ENCODE measurements at places on chromosomes 7 and 10.

DNA sequence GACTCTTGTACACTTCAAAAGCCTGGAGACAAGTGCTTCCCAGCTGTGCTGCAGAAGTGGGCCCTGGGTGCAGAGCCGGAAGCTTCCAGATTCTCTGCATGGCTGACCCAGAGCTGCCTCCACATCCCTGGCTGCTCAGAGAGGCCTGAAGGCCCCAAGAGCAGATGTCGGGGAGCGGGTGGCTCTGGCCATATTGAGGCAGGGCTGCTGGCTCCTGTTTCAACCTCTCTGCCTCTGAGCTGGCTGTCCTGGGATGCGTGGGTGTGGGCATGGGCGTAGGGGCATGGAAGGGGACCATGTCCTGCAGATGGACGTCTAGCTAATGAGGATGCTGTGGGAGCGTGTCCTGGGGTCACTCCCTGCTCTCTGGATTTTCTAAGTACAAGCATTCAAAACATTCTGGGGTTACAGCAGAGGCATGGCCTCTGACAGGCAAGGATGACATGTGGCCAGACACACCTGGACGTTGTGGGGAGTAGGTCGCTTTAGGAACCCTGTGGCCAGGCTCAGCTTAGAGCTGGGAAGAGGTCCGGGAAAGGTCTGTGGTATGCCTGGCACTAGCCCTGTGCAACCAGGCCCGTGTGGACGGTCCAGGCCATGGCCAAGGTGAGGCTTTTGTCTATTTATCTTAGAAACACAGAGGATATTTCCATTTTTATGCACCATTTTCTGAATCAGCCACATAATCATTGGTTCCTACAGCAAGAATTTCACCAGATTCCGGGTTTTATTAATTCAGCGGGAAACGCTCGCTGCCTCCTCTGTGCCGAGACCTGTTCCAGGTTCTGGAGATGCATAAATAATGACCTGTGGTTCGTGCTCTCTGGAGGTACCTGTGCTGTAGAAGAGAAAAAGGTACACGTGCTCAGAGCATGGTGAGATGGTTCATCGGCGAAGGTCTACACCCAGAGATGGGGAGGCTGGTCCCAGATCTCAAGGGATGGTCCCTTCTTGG, 361.1 kb downstream of the GLRX3 start:
- DNase-seq = no peak

- no peak for DNase-seq
These were observed 434.8 kb downstream of the LRMDA start for GRCh38 chr10:75866300-75866625.

DNA sequence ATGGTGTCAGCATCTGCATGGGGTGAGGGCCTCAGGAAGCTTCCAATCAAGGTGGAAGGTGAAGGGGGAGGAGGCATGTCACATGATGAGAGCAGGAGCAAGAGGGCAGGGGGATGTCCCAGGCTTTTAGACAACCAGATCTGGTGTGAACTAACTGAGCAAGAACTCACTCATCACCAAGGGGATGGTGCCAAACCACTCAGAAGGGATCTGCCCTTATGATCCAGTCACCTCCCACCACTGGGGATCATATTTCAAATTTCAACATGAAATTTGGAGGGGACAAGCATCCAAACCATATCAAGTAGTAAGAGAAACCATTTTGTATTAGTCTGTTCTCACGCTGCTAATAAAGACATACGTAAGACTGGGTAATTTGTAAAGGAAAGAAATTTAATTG, 33.6 kb downstream of the THNSL1 start:
- no peak for DNase-seq

DNA sequence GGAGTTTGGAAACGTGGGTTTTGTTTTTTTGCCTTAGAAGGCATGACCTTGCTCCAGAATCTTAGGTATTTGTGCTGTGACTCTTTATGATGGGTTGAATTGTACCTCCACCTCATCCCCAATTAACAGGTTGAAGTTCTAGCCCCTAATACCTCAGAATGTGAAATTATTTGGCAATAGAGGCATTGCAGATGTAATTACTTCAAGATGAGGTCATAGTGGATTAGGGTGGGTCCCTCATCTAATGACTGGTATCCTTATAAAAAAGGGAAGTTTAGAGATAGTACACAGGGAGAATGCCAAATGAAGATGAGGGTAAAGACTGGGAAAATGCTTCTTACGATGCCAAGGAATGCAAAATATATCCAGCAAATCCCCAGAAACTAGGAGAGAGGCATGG, 3.0 kb upstream of the FAM200A start:
- DNase-seq = no peak

GRCh38 chr7:5139998-5140397, 50.0 kb upstream of the WIPI2 start:
- DNase-seq = no peak

- DNase-seq = no peak
These were observed 83.1 kb upstream of the MPP7 start for GRCh38 chr10:28385748-28386502.

DNA sequence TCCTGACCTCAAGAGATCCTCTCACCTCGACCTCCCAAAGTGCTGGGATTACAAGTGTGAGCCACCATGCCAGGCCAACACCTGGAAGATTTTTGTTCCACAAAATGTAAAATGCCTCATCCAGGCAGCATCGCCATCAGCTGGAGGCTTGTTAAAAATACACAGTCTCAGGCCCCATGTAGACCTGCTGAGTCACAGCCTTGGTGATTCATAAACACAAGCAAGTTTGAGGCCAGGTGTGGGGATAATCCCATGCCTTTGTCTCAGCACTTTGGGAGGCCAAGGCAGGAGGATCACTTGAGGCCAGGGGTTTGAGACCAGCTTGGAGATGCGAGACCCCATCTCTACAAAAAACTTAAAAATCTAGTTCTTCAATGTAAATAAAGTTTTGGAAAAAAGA, 49.1 kb upstream of the FOXK1 start:
- DNase-seq = no peak

GRCh38 chr7:37598824-37599223, 84.7 kb upstream of the GPR141 start:
- DNase-seq = no peak

GRCh38 chr7:47710201-47710935, 128.5 kb upstream of the TNS3 start:
- DNase-seq = no peak

GRCh38 chr7:157405501-157405900, 68.7 kb downstream of the DNAJB6 start:
- DNase-seq = no peak

DNA sequence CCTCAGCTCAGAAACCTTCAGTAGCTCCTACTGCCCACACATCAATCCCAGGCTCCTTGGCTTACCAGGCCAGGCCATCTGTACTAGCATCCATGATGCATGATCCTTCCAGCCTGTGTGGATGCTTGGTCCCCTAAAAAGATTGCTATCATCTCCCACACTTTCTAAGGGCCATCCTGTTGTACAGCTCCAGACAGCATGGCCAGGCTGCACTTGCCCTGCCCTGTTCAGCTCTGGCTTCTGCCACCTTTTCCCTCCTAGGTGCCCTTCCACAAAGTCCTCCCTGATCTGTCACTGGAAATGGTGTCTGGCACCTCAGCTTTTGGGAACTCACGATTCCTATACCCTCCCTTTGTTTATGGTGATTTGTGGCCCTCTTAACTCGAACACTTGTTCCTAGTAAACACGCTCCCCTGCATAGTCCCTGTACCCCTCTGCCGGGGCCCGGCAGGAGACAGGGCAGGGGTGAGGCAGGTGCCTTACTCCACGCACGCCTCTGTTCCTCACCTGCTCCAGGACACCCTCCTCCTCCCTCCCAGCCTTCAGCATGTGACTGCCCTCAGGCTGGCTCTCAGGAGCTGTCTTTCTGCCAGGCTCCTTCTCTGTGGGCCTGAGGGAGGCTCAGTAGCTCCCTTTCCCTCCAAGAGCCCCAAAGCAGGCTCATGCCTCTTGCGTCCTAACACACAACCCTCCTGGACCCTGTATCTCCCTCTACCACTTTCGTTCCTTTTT, 71.8 kb downstream of the CDH23 start:
- DNase-seq = no peak

GRCh38 chr7:81484261-81484660, 285.6 kb downstream of the HGF start:
- DNase-seq = no peak

DNA sequence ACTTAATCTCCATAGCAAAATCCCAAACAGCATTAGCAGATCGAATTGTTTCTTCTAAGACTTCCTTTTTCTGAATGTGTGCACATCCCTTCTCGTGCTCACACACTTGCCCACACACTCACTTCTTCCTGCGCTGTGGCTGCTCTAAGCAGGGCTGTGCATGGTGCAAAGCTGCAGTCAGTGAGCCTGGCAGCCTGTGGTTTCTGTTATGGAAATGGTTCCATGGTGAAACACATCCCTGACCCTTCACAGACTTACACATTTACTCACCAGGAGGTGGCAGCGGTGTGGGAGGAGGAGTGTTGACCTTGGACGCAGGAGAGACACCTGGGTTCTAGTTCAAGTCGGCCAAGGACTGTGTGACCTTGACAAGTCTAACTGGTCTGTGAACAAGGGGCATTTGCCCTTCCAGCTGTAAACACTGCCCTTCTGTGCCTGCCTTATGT, 24.9 kb downstream of the MTURN start:
- DNase-seq = no peak

DNA sequence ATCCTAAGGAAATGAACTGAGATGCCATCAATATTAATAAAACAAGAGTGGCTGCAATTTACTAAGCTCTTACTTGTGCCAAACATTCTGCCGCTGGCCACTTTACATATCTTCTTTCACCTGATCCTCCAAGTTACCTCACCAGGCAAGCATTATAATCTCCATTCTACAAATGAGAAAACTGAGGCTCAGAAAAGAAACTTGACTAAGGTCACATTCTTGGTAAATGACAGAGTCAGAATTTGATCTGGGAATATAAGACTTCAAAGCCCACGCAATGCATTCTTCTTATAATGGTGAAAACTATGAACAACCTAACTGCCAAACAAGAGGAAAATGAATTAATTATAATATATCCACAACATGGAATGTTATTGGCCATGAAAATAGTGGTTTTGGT, 46.1 kb upstream of the SMNDC1 start:
- no peak for DNase-seq

DNA sequence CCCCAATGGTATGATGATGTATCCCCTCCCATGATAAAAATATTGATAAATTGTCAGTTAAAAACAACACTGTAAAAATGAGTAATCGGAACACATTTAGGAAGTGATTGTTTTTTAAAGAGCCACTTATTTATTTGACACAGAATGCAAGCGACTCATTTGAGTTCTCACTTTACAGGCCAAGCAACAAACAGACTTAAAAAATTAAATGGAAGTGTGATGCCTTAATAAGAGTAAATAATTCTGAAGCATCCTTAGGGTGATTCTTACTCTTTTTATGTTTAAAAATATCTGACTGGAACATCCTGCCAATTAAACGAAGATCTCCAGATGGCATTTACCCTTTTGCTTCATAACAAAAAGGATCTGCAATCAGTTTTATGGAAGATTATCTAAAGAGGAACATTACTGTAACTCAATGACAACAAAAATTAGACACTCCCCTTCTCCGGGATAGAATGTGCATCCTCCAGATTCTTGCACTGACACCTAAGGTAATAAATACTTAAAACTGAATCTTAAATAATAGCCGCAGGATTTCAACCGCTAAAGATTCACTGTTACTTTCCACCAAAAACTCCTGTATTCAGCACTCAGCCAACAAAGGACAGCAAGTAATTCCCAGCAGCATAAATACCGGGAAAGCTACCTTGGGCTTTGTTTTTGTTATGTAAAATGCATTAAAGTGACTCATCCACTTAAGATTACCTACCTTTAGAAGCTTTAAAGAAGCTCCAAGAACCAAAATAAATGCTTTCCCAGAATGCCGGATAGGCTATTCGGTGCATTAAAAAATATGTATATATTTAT, 1.7 kb downstream of the CACNA2D1 start:
- DNase-seq = no peak

All from CD4-positive, alpha-beta memory T cell (primary cell).